ENCODE measurements at places on chromosomes 1 and 21.
A peak's percentile ranks its signal among the peaks of the same experiment; 100 is the strongest.

- no peak for DNase-seq
Observed at GRCh38 chr1:224635356-224635755, 19.2 kb downstream of the CNIH3 start.

DNA sequence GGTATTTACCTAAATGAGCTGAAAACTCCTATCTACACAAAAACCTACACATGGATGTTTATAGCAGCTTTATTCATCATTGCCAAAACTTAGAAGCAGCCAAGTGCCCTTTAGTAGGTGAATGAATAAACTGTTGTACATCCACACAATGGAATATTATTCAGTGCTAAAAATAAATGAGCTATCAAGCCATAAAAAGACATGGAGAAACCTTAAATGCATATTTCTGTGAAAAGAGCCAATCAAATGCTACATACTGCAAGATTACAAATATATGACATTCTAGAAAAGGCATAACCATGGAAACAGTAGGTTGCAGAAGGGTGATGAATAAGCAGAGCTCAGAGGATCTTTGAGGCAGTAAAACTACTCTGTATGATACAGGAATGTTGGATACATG is 23.3 kb downstream of the ABCB10 start:
- DNase-seq: no peak

DNA sequence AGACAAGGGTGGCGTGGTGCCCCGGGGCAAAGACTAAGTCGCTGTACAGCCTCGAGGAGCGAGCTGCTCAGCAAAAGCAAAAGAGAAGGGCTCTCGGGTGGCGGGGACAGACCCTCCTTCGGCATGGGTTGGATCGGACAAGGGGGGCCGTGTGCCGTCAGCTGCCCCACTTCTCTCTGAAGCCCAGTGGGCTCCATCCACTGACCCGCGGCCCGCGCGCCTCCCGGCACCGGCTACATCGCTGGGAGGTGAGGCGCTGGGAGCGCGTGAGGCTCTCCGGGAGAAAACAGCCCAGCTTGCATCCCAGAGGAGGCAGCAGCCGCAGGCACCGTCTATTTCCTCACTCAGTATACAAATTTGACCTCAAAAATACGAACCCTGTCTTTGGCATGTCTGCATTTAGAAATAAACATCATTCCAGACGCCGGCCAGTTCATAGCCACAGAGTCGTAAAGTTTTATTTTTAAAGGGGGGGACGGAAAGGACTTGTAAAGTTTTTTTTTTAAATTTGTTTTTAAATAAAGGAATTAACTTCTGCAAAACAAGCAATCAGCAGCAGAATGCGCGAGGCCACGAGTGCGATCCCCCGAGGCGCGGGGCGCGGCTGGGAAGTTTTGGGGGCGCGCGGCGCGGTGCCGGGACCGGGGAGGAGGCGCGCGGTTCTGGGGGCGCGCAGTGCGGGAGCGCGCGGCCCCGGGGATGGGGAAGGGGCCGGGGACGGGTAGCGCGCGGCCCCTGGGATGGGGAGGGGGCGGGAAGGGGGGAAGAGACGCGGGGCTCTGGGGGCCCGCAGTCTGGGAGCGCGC is 689 bp upstream of the GPR137B start:
- DNase-seq: no peak

DNA sequence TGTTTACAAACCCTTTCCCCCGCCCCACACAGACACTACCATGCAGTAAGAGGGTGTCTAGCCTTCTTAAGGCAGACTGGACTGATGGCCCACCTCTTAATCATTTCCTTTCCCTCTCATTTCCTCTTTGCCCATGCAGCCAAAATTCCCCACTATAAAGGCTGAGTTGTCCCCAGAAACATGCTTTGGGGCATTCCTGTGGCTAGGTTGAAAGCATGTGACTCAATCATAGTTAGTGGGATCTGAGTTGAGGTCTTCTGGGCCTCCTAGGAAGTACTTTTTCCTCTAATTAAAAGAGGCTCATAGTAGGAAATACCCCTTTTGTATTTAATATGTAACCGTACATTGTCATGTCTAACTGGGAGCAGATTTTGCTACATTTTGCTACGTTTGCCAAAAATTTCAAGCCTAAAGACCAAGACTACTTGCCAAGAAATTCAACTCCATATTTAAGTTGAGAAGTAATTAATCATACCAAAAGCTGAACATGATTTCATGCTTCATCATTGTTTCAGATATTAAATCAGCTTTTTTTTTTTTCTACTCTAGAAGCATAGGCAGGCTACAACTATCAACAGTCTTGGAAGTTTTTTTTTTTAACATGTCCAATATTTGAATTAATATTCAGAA is 174.7 kb downstream of the ADGRL4 start:
- DNase-seq: no peak

DNA sequence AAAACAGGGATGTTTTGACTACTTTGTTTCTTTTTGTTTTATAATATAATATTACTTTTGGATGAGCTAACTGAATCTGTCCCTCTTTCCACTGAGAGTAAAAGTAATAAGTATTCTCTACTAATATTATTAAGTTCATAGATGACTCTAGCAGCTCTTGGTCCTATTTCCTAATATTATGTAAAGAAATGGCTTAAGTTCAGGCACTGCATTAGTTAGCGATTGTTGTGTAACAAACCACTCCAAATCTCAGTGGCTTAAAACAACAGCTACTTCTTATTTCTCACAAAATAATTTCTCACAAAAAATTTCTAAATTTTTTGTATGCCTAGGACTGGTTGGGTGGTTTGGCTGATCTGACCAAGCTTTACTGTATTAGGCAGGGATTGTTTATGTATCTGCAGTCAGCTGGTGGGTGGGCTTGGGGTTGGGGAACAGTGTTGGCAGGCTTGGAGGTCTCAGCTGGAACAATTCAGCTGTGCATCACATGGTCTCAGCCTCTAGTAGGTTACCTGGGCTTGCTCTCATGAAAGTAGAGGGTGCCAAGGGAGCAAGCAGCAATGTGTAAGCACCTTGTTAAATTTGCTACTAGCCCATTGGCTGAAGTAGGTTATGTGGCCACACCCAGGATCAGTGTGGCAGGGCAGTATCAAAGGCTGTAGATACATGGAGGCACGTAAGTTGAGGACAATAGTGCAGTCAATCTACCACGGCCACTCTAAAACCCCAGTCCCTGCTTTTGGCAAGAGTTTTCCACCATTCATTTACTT is 8.8 kb upstream of the CCT8 start:
- no peak for DNase-seq

- DNase-seq: no peak
Observed at GRCh38 chr1:181391301-181391900, 91.9 kb upstream of the CACNA1E start.

DNA sequence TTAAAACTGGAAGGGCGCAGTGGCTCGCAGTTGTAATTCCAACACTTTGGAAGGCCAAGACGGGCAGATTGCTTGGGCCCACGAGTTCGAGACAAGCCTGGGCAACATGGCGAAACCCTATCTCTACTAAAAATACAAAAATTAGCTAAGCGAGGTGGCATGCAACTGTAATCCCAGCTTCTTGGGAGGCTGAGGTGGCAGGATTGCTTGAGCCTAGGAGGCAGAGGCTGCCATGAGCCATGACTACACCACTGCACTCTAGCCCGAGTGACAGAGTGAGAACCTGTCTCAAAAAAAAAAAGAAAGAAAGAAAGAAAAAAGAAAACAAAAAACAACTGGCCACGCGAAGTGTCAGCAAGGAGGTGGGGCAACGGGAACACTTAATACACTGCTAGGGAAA is 6.3 kb downstream of the UBE2G2 start:
- no peak for DNase-seq

DNA sequence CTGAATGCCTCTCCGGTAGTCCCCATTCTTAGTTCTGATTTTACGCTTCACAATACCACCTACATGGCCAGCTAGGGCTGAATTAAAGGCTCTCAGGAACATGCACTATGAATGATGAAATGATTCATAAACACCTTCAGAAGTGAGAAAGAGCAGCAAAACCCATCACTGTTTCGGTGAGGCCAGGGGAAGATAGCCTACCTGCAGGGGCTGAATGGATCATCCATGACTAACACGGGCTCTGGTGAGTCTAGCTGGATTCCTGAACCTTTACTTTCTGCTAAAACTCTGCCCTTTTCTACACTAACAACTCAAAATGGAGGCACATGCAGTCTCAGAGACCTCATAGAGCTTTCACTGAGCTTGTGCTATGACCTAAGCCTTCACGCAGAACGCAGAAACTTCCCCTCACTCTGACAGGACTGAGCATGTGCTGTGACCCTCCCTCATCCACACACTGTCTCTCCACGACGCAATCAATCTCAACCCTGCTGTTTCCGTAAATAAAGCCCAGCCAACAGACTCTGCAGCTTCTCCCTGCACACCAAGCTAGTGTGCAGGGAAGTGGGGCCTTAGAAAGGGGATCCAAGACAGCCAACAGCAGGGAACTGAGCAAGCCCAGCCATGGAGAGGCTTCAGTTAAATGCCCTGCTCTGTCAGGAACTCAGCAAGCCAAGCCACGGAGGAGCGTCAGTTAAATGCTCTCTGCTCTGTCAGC is 207.8 kb downstream of the SLC45A1 start:
- peak; percentile 77 for DNase-seq

GRCh38 chr1:91381844-91382243 is 22.8 kb downstream of the HFM1 start:
- DNase-seq: no peak

DNA sequence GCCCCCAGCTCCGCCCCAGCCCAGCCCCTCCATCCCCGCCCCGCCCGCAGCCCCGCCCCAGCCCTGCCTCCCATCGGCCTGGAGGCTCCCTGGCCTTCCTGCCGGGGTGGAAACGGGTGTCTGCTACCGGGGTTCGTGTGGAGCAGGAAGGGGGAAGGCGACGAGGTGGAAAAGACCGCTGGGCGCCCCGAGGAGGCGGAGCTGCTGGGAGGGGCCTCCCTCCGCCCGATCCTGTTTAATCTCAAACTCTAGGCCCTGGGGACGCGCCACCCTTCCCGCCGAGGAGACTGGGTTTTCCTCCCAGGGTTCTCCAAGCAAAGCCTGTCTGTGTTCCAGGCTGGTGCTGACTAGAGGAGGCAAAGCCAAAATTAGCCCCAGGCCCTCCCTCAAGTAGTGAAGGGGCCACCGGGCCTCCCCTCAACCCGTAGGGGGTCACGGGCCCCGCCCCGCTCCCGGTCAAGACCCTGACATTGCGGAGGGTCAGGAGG is 16.2 kb upstream of the TTLL10 start:
- DNase-seq: no peak

DNA sequence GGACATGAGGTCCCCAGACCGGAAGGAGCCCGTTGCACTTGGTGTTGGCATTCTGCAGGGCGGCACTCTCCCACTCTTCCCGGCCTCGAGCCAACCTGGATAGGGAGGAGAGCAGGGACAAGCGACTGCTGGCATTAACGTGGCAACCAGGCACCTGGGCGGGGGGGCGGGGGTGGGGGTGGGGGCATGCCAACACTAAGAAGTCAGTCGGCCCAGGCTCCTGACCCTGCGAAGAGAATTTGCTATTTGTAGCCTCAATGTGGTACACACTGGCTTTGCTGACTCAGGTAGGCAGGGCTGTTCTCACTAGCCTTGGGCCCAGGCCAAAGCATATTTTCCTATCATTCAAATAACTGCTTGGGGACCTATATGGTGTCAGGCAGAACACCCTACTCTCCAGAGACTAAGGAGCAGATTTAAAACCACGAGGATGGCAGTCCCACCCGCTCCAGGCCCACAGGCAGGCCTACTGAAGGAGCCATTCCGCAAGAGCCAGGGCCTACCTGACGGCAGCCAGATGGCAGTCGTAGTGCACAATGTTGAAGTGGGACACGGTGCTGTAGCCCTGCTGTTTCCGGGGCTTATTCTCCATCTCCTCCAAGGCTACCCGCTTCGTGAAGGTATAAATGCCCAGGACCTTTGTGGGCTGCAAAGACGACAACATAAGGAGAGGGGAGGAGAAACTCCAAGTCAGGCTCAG is 123.7 kb downstream of the UBR4 start:
- DNase-seq: no peak

DNA sequence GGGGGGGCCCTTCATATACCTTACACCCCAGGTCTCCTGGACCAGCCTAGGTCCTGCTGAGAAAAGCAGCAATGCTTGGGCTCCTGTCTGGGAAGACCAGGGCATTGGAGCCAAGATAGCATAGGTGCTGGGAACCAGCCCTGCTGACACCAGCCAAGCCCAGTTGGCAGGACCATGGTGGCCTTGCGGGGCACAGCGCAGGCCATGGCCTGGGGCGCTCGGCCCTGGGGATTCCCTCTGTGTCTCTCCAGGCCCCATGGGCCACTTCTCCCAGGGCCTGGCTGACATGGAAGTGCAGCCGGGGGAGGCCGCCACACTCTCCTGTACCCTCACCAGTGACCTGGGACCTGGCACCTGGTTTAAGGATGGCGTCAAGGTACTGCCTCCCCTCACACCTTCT is 23.3 kb downstream of the IGFN1 start:
- peak; percentile 48 for DNase-seq

- DNase-seq: no peak
Observed at GRCh38 chr1:147243228-147243685, 773 bp downstream of the CHD1L start.

DNA sequence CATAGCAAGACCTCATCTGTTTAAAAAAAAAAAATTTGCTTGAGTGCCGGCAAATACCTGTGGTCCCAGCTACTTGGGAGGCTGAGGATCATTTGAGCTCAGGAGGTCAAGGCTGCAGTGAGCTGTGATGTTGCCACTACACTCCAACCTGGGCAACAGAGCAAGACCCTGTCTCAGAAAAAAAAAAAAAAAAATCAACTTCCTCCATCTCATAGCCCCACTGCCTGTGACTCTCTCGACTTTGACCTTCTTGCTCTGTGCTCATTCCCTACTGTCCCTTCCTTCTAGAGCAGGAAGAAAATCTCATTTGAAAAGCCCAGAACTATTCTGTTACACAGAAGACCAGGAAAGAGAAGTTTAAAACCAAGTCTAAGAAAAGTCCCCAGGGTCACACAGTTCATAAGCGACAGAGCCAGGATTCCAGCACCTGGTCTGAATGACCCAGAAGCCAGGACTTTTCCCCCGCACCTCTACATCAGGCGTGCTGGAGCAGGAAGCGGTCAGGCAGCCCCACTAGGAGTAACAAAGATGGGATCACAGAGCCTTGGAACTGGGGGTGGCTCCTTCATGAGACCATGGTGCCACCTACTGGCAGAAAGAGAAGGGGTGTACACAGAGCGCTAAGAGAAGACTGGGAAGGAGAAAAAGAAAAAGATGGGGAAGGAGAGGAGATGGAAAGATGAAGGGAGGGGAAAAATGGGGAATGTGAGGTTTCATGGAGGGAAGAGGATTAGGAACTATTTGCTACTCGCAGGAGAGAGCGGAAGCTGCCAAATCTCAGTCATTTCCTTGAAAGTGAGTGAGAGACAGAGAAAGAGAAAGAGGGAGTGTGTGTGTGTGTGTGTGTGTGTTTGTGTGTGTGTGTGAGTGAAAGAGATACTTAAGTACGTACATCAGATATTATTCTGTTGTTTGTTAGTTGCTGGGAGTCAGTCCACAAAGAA is 3.1 kb upstream of the P3R3URF start:
- no peak for DNase-seq

GRCh38 chr1:15749399-15750291 is 7.3 kb downstream of the TMEM82 start:
- DNase-seq: no peak

GRCh38 chr1:69459244-69459643 is 108.5 kb upstream of the LRRC7 start:
- DNase-seq: no peak

DNA sequence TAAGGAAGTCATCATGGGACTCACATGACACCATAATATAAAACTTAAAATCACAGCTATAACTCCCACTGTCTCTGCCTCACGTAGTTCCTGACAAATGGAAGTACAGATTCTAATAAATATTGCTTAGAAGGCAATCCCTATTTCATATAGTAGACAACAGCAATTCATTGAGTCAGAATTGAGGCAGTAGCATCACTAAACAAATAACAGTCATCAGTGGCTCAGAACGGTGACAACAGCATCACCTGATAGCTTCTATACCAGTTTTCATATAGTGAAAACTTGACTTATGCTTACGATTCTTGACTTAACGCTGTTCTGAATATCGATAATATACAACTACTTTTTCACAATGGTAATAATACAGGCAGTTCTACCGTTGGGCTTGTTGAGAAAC is 12.0 kb downstream of the TARBP1 start:
- DNase-seq: no peak
